ENCODE measurements at places on chromosomes 7 and 10.

DNA sequence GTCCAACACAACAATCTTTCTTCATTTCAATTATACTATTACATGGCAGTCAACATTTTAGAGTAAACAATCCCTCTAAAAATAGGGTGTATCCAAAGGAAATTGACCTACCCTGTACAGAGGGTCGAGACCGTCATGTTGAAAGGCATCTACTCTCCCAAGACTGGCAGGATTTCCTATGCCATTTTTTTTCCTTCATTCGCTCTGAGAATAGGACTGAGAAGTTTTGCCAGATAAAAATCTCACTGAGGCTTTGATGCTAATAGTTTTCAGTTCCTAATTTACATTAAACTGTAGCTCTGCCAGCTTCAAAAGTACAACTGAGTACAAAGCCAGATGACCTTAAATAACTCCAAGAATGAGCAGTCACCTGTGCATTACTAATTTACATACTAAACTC, 84.5 kb upstream of the SEMA3C start:
- no peak for DNase-seq

- no peak for DNase-seq
Measured at GRCh38 chr10:22364407-22365140, 19.3 kb downstream of the SPAG6 start.

DNA sequence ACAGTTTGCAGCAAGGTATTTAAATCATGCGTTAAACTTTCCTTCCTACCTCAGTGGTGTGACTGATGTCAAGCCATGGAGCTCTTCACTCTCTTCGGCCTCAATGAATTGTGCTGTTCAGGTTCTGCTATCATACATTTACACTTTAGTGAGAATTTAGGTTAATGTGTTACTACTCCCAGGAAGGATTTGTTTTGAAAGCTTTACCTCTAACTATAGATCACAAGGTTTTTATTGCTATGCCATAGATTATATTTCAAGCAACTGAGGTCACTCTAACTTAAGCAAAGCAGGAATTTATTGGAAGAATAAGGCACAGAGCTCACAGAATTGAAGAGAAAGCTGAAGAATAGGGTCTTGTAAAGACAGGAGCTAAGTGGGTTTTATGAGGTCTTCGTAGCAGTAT, 11.0 kb upstream of the ADD3 start:
- no peak for DNase-seq

- no peak for DNase-seq
Measured at GRCh38 chr7:41711283-41712064, 8.6 kb upstream of the INHBA start.

- DNase-seq = no peak
Measured at GRCh38 chr10:95254629-95255028, 36.2 kb downstream of the PDLIM1 start.

- no peak for DNase-seq
Measured at GRCh38 chr7:100190048-100190711, 12.5 kb downstream of the STAG3 start.

- no peak for DNase-seq
Measured at GRCh38 chr7:82162289-82162688, 281.3 kb downstream of the CACNA2D1 start.

DNA sequence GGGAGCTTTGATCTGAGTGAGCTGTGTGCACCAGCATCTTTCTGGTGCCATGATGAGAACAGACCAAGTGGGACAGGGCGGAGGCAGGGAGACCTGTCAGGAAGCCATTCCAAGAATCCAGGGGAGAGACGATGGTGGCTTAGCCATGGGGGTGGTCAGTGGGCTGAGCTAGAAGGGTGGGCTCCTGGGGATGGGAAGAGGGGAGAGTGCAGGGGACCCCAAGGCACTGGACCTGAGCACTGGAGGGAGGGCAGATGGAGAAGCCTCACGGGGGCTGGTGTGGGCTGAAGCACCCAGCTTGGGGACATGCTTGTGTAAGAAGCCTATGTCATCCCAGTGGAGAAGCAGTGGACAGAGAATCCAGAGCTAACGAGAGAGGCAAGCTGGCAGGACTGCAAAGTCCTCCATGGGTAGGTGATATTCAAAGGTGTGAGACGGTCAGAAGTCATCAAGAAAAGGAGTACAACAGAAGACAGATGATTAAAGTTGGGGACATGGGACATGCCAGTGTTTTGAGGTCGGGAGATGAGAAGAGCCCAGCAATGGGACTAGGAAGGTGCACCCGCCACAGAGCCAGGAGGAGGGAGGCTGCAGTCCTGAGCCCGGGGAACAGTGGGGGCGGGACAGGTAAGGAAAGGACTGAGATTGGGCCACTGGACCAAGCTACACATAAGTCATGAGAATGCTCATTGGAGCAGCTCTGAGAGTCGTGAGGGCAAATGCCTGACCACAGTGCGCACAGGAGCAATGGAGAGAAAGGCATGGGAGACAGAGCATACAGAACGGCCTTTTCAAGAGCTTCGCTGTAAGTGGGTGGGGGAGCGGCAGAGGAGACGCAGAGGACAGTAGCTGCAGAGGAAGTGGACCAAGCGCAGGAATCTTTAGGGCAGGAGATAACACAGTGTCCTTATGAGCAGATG, 72.0 kb downstream of the GRID1 start:
- no peak for DNase-seq

DNA sequence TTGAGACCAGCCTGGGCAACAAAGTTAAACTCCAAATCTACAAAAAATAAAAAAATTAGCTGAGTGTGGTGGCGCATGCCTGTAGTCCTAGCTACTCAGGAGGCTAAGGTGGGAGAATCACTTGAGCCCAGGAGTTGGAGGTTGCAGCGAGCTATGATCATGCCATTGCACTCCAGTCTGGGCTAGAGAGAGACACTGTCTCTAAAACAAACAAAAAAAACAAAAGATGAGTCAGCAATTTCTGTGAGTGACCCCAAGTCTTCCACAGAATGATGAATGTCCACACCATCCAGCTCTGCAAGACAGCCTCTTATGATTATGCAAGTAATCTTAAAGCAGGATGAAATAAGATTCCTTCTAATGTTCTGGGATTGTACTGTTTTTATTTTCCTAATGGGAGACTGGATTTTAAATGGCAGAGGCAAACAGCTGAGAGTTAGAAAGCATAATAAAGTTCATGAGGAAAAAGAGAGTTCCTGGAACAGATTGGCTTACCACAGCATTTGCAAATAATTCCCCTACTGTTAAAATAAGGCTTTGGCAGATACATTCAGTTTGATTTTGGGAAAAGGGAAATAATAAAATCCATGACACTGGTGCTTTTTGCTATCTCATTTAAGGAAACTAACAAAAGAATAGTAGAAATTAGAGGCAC, 18.9 kb upstream of the PRKAR2B start:
- DNase-seq = no peak

DNA sequence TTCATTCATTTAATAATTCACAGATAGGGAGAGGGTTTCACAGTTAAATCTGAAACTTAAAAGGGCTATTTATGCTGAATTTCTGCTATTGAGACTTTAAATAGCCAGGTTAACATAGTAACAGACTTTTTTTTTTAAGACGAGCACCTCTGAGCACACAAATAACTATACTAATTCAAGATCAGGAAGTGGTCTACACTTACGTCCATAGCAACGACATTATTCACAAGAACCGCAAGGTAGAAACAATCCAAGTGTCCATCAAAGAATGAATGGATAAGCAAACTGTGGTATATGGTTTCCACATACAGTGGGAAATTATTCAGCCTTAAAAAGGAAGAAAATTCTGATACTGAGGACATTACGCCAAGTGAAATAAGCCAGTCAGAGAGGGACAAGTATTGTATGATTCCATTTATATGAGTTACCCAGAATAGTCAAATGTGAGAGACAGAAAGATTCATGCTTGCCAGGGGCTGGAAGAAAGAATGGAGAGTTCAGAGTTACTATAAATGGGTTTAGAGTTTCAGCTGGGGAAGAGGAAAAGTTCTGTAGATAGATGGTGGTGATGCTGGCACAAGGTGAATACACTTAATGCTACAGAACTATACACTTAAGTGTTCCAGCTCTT, 140.3 kb upstream of the LAMB4 start:
- no peak for DNase-seq

GRCh38 chr10:132506711-132507408, 30.7 kb upstream of the INPP5A start:
- DNase-seq = no peak

DNA sequence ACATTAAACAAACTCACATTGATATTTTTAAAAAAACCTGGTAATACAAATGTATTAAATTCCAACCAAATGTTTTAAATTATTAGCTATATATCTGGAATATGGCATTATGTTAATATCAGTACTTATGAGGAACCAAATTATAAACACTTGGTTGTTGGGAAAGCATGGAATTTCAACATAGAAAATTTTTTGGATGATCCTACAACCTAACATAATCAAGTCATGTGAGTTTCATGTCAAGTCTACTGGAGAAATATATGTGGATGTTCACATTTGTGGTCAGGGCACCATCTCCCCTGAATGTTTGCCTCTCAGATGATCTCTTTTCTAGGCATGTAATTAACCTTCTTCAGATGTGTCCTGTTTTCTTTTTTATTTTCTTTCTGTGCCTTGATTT, 5.2 kb upstream of the POT1 start:
- DNase-seq = no peak

GRCh38 chr7:113142385-113143119, 24.2 kb upstream of the SMIM30 start:
- no peak for DNase-seq

DNA sequence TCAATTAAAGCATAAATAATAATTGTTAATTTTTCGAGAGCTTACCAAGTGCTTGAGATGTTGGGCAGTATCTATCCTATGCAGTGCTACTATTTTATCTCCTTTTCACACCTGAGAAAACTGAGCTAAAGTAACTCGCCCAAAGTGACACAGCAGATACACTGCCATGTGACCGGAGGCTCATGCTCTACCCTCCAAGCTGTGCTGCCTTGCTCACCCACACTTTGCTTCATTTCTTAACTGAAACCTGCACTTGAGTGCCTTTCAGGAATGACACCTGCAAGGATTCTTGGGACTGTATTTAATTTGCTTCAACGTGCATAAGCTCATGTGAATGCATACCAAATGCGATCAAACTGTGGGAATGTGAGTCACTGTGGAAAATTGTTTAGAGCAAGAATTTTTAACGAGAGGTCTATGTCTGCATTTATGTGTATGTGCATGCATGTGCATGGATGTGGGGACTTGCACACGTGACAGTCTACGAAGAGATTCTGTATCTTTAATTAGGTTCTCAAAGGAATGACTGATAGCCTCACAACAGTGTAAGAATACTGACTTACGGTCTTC, 119.2 kb downstream of the ADCYAP1R1 start:
- no peak for DNase-seq

GRCh38 chr7:157268540-157268939, 68.3 kb upstream of the DNAJB6 start:
- no peak for DNase-seq
